AG10803 (cell line): ENCODE measurements at places on chromosomes 6 and 20.
A peak's percentile ranks its signal among the peaks of the same experiment; 100 is the strongest.

DNA sequence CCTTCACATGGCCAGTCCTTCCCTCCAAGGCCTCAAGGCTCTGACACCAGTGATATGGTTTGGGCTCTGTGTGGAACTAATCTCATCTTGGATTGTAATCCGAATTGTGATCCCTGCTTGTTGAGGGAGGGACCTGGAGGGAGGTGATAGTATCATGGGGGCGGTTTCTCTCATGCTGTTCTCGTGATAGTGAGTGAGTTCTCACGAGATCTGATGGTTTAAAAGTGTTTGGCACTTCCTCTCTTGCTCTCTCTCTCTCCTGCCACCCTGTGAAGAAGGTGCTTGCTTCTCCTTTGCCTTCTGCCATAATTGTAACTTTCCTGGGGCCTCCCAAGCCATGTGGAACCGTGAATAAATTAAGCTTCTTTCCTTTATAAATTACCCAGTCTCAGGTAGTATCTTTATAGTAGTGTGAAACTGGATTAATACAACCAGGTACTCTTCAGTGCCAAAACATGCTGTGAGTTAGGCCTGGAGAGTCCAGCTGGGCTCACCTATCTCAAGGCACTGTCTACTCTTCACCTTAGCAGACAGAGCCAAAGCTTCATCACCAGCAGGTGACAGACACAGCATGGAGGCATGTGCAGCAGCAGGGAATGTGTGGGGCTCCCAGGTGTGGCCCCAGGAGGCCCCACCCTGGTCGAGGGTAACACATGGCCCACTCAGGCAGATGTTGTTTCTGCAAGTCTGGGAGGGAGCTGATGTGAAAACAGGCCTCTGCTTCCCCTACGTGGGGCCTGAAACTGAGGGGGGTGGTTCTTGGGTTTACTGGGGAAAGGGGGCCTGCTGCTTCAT is 97.5 kb upstream of the CDYL start:
- no peak for DNase-seq

- DNase-seq, result no peak
Observed at GRCh38 chr6:19795211-19795610, 42.0 kb upstream of the ID4 start.

DNA sequence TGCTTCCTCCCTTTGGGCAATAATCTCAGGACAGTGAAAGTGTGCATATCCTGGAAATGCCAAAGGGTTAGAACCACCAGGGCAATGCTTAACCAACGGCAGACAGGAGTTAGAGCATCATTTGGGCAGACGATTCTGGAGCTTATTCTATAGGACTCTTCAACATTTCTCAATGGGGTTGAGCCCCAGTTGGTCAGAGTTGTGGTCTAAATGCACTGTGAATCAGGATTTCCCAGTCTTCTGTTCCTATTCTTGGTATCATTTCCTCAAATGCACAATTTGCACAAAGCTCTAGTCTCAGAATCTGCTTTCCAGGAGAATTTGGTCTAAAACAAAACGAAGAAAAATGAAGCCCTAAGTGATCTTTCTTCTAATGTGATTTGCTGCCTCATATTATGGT is 389.6 kb upstream of the JAG1 start:
- DNase-seq, result no peak

- no peak for DNase-seq
Observed at GRCh38 chr20:46256293-46256692, 52.0 kb downstream of the CDH22 start.

DNA sequence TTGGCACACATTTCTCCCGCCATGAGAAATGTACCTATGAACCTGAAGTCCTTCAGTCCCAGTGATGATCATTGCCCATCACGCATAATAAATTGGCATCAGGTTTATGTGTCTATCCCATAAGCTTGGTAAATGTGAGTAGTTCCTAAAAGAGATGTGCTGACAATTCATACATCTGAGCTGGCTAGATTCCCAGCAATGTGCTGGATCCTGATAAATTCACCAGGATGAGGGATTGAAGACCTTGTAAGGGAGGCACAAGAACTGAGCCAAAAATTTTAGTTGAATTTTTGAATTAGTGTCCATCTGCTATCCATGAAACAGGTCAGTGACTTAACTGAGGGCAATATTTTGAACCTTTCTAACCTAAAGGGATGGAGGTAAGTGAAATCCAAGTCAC is 267.9 kb upstream of the CITED2 start:
- DNase-seq, result no peak

DNA sequence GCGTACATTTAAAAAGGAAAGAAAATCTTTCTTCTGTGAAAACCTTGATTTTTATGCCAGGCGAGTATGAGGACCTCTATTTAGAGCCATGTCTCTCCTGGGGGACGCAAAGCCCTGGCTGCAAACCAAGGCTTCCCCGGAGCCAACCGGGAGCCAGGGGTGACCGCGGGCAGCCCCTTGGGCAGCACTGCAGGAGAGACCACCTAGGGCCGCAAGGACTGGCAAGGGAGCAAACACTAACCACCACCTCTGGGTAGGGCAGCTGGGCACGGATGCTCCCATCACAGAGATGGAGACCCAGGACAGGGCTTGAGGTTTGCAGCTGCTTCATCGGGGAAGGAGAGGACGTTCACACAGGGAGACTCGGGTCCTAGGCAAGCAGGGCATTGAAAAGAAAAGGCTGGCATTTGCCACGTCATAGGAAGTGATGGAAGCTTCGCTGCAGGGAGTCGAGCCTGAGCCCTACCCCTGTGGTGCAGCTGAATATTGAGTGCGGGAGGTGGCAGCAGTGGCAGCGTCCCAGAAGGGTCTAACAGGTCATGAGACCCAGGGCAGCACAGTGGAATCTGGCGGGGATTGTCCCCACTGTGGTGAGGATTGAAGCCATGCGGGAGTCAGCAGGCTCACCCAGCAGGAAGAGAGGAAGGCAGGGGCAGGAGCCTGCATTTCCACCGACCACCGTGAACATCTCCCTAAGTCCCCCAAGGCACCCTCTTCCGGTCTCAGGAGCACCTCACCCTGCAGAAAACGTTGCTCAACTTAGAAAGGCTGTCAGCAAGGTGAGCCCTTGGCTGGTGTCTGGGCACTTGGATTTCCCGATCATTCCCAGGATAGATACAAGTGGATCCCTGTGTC is 156.2 kb upstream of the CST7 start:
- DNase-seq, result no peak

DNA sequence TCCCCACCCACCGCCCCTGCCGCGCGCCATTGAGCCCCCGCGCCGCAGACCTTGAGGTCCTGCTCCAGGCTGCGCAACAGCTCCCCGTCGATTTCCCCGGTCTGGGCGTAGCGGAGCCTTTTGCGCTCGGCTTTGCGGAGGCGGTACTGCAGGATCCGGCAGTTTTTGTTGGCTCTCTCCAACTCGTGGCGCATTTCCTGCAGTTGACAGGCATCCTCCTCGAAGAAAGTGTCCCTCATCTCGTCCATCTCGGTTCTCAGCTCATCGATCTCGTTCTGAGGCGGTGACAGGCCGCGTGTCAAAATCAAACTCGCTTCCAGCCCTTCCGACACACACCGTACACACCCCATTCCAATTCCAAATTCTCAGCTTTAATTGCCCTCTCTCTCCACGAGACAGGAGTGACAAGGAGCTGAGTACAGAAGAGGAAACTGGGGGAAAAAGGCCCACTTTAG is 4.3 kb downstream of the MTCL3 start:
- peak; percentile 55 for DNase-seq

- no peak for DNase-seq
Observed at GRCh38 chr6:20623761-20624160, 89.5 kb downstream of the CDKAL1 start.

DNA sequence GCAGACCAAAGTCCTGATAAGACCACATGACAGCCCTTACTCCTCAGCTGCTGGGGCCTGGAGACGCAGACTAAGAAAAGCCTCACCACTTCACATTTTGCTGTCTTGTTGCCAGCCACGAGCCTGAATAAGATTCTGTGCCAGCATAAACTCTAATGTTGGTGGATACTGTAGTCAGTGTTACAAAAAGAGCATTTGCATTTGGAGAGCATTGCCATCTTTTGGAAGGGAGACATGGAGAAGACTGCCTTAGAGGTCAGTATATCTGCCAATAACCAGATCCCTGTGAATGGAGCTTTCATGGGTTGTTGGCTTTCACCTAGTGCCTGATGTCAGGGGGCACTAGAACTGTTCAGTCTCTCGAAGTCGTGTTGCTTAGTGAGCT is 315.2 kb downstream of the ZFAND3 start:
- no peak for DNase-seq

DNA sequence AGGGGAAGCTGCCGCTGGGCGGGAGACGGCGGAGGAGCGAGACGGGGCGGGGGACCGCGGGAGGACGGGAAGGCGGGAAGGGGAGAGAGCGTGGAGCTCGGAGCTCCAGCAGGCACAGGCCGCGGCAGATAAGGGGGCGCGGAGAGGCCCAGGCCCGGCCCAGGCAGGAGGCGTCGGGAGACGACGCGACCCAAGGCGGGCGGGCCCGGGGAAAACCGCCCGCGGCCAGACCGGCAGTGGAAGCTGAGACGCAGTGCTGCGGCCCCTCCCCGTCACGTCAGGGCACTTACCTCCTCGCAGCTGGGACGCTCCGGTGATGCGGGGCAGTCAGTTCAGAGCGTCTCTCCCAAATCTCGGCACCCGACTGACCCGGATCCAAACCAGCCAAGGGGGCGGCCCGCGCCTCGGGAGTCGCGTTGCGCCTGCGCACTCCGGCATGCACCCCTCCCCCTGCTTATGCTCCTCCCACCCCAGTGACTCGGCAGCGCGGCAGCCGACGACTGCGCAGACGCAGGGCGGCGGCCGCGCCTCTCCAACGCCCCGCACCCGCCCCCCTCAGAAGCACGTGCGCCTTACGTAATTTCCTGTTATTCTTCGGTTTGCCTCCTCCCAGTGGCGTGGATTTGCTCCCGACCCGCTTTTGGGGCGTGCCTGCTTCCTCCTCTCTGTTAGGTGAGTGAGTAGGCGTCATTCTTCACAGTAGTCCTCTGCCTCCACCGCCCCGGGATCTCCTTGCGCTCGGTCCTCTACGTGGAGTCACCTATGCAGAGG is at the start of gene OSER1:
OSER1 (minus strand) TSS at position 366 of the 771 bp plus-strand sequence. CDS start 3,814 bp downstream, outside the sequence.
- peak; percentile 96 for DNase-seq

DNA sequence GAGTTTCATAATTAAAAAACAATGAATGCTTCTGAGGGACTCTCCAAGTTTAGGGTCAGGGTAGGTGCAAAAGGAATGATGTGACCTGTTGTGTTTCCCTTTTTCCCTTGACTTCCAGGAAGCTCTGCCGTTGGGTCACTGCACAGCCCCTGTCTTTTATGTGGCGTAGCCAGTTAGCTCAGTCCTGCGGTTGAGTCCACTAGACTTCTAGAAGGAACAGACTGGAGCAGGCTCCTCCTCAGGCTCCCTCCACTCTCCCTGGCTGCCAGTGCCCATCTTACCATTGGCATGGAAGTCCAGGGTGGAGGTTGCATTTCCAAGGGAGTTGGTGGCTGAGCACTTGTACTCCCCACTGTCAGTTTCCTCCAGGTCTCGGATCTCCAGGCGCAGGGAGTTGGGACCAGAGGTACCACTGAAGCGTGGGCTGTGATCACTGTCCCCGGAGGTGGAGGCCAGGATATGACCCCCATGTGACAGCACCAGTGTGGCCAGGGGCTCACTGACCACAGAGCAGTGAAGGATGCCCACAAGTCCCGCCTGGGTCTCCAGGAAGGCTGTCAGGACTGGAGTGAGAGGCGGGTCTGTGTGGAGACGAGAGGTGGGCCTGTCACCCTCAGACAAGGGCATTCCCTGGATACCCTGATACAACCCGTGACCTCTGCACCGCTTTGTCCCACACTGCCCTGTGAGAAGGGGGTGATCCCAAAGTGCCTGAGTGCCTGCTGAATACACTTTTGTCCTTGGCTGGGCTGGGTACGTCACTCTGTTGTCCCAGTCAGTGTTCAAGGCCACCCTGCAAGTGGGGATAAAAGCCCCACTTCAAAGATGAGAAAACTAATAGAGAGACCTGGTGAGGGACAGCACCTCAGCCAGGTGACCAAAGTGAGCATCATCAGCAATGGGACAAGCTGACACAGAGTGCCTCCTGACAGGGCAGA is 11.1 kb downstream of the SIGLEC1 start:
- no peak for DNase-seq

GRCh38 chr6:548091-548490 is 108.8 kb downstream of the HUS1B start:
- no peak for DNase-seq

GRCh38 chr6:37085198-37085597 is 79.7 kb downstream of the FGD2 start:
- DNase-seq, result no peak

DNA sequence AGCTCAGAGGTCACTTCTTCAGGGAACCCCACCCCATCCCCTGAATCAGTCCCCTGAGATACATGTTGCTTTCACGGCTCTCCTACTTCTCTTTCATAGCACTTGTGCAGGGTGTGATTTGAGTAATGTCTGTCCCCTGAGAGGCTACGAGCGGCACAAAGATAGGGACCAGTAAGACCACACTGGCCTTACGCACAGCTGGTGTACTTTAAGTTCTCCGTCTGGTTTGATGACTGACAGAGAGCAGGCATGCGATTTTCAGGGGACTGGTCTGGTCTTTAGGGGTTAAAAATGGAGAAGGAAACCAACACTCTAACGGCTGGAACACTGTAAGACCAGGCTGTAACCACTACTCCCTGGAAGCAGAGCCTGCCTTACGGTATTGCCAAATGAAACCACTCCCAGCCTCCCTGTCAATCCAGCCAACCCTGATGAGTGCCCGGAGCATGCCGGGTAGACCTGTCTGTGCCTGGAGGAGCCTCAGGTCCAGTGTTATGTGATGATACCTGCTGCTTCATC is 47.1 kb downstream of the ELMO2 start:
- DNase-seq, result no peak

- peak; percentile 73 for DNase-seq
Observed at GRCh38 chr20:34402461-34402860, 39.4 kb downstream of the ITCH start.

DNA sequence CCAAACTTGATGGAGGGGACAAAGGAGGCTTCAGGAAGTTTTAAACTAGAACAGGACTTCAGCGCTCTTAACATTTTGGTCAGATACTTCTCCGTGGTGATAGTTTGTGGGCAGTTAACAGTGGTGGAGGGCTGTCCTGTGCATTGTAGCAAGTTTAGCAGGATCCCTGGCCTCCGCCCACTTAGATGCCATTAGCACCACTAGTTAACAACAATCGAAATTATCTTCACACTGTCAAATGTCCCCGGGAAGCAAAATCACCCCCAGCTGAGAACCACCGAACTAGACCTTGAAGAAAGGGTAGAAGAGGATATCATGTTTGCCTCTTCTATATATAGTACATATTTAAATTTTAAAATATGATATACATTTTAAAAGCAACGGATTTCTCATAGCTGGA is 13.6 kb downstream of the E2F3 start:
- no peak for DNase-seq

DNA sequence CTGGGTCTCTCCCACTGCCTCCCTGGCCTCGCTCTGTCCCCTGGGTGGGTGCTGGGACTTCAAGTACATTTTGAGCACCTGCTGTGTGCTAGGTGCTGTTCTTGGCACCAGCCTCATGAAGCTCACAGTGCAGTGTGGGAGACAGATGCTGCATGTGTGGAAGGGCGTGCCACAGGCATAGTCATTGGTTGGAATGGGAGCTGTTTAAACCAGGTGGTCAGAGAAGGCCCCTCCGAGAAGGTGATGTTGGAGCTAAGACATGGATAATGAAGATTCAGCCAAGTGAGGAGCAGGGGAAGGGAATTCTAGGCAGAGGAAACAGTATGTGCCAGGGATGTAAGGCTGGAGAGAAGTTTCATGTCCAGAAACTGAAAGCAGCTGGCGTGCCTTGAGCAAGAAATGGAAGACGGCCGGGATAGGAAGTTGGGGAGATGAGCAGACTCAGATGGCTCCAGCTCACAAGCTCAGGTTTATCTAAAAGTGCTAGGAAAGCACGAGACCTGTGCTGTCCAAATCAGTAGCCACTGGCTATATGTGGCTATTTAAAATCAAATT is 9.9 kb downstream of the LPIN3 start:
- DNase-seq, result no peak
